ENCODE measurements at places on chromosomes 7 and 10. TPM values are rescaled to one million over a fixed set of nuclear protein-coding genes. Genes with fewer than 3 reads are reported as not detected.

KAZALD1 gene
- total RNA-seq: 2.4 TPM

CLDN3 gene
- total RNA-seq: 0.27 TPM

HUS1 gene
- total RNA-seq: 37.8 TPM

PDE6C gene
- total RNA-seq: not detected

HOXA7 gene
- total RNA-seq: 0.27 TPM

TYW1B gene
- total RNA-seq: 2.4 TPM

BLNK gene
- total RNA-seq: not detected

TACC2 gene
- total RNA-seq: 23.4 TPM

ASIC3 gene
- not detected for total RNA-seq

MET gene
- 103 TPM for total RNA-seq

SFXN3 gene
- 73.4 TPM for total RNA-seq

FAM237B gene
- total RNA-seq: not detected

VWA2 gene
- total RNA-seq: not detected

ANKRD30A gene
- total RNA-seq: not detected

CHN2 gene
- total RNA-seq: not detected

AS3MT gene
- 1.8 TPM for total RNA-seq

CFAP69 gene
- total RNA-seq: 3.5 TPM

FOXI2 gene
- total RNA-seq: not detected

SAMD9 gene
- 16.8 TPM for total RNA-seq

ZNF804B gene
- not detected for total RNA-seq

CYP17A1 gene
- total RNA-seq: not detected

MSMB gene
- total RNA-seq: not detected

ZNF25 gene
- 8.5 TPM for total RNA-seq

VCL gene
- 261 TPM for total RNA-seq

LRGUK gene
- 0.13 TPM for total RNA-seq

STK31 gene
- total RNA-seq: not detected

MACROH2A2 gene
- 0.66 TPM for total RNA-seq

LBX1 gene
- total RNA-seq: not detected

GNGT1 gene
- total RNA-seq: not detected

LDB1 gene
- total RNA-seq: 41.7 TPM

OPN1SW gene
- not detected for total RNA-seq

CALHM3 gene
- not detected for total RNA-seq

SUN3 gene
- total RNA-seq: not detected

CDH23 gene
- not detected for total RNA-seq

TEX36 gene
- not detected for total RNA-seq

DUSP5 gene
- total RNA-seq: 23.0 TPM

LARP4B gene
- 73.9 TPM for total RNA-seq

TSPAN33 gene
- not detected for total RNA-seq

MUC12 gene
- not detected for total RNA-seq
